ENCODE measurements at places on chromosomes 6 and 20. TPM values are rescaled to one million over a fixed set of nuclear protein-coding genes. Genes with fewer than 3 reads are reported as not detected.

TUBB1 gene
- total RNA-seq, result not detected

SLC17A9 gene
- total RNA-seq, result 19.0 TPM

LPA gene
- total RNA-seq, result 1.7 TPM

GRCh38 chr6:37477656-37478435 lies 21.8 kb downstream of the CCDC167 start:
- peak; percentile 19 for DNase-seq

DNA sequence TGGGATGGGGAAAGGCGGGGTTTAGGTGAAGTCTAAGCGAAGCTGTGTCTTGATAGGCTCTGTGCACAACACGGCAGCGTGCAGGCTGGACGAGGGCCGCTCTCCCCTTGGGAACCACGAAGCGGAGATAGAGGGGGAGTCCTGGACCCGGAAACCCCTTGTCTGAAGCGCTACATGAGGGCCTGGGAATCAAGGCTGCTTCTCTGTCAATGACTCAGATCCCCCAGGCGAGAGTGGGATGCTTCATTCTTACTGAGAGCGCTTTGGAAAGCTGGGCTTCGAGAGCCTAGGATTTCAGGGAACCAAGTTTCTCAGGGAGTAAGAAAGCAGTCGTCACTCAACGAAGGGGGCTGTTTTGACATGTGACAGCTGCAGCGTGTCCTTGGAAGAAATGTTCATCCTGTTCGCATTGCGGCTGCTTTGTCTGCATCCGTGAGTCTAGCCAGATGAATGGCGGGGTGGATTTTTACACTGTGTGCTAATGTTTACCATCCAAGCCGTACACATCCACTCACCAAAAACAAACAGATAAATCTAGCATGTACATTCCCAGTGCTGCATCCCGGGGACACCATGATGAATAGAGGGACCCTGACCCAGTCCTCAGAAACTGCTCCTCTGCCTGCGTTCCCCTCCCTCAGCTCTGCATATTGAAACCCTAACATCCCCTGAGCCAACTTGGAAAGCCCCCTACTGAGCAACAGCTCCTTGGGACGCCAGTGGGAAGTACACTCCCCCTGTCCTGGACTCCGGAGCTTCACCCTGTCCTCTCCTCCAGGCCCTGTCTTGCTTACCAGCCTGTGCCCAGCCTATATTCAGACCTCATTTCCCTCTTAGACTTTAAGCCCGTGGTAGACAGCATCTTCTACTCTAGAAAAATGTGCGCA lies 24.5 kb upstream of the RTF2 start:
- DNase-seq, result no peak

GRCh38 chr20:41393705-41394066 lies 27.1 kb upstream of the EMILIN3 start:
- DNase-seq, result no peak

- no peak for DNase-seq
Observed at GRCh38 chr6:15250187-15251168, 4.6 kb downstream of the JARID2 start.

DNA sequence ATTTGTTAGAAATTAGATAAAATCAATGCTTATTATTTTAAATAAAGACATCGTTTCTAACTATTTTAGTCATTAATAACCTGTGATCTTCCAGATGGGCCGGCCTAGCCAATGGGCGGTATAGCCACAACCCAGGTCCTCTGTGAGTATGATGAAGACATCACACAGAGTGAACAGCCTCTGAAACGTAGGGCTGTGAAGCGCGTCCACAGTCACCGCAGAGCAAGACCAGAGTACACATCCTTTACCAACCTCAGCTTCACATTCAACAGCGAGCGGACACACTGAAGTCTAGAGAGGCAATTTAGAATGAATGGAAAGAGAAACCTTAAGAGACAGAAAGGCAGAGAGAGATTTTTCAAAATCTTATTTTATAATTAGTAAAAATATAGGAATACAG lies 125.0 kb upstream of the RPS6KA2 start:
- peak; percentile 70 for DNase-seq

GRCh38 chr6:113630738-113631535 lies 226.2 kb upstream of the MARCKS start:
- no peak for DNase-seq

SSTR4 gene
- total RNA-seq, result not detected

GRCh38 chr20:49387581-49387939 lies 94.9 kb downstream of the KCNB1 start:
- no peak for DNase-seq

ZKSCAN4 gene
- 4.4 TPM for total RNA-seq

GRCh38 chr20:59891581-59891980 lies 41.9 kb downstream of the SYCP2 start:
- DNase-seq, result no peak

PRRT1 gene
- total RNA-seq, result 3.1 TPM

DNA sequence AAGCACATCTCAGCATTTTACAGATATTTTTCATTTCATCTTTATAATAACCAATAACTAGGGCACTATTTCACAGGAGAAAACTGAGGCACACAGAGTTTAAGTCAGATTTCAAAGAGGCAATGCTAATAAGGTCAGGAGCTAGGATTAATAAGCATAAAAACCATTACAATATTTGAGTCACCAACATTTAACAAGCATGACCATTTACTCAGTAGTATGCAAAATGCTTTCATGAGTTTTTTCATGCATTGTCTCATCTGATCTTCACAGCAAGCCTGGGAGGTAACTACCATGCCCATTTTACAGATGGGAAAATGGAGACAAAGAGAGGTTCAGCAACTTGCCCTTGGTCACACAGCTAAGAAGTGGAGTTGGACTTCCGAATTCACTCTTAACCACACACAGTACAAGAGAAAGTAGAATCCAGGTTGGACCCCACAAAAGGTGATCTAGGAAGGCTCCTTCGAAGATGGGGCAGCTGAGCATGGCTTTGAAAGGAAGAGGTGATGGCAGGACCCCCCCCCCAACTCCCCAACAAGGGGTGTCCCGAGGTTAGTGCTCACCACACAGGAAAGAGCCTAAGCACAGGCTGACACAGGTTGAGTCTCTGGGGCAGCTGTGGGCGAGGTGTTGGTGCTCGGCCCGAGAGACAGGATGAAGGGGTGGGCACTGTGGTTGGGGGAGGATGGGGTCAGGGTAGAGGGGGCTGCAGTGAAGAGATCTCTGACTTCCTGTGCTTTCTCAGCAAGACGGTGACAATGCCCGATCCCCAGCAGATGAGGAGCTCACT lies 108.8 kb downstream of the PREX1 start:
- DNase-seq, result peak; percentile 81

GRCh38 chr20:50281831-50282591 lies 91.4 kb downstream of the CEBPB start:
- no peak for DNase-seq

DNA sequence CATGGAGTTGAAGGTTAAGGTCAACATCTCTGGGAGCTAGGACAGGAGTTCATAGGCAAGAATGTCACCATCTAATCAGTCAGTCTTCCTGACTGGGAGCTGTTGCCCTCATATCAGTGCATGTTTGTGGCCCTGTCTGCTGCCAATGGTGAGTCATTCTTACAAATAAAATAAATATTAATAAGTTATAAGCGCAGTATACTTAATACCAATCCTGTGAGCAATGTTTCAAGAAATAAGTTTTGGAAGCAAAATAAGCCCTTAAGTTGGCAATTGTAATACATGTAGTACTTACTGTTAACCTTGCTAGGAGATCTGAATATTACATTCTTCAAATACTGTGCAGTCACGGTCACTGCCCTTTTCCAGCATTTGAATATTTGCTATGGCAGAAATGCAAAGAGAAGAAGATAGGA lies 20.2 kb upstream of the MDGA1 start:
- no peak for DNase-seq

- no peak for DNase-seq
Observed at GRCh38 chr6:27471365-27472115, 1.4 kb downstream of the ZNF184 start.

DNA sequence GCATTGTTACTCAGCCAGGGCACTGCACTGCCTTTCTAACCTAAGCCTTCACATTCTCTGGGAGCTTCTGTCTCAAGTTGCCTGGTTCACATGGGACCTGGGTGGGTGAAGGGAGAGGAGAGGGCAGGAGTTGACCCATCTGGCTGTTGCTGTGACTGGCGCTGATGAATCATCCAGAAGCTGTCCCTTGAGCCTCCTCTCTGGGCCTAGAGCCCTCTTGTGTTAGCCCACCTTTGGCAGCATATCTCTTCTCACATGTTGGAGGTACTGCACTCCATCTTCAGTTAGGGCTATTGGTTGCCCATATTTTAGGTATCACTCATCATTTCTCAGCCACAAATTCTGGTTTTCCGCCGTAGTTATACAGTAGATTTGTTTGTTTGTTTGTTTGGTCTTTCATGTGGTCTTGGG lies 19.8 kb downstream of the XRN2 start:
- DNase-seq, result no peak

NKAIN4 gene
- not detected for total RNA-seq

GHRH gene
- total RNA-seq, result not detected

DNA sequence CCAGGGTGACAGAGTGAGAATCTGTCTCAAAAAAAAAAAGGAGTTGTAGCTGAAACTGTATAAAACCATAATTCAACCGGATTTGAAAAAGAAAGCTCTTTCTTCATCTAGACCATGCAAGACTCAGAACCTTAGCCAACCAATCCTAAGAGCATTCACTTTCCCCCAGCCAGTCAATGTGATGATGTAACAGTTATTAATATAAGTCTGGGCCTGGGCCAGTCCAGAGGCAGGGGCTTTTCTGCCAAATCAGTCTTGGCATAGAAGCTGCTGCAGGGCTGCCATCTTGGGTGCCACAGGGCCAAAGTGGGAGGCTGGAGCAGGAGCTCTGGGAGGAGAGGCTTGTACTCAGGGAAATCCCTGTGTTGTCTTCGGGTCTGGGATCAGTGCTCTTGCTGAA lies 288.4 kb downstream of the CLIC5 start:
- no peak for DNase-seq

RPP21 gene
- total RNA-seq, result 78.4 TPM

GGTLC1 gene
- total RNA-seq, result not detected

NKX2-2 gene
- 3.9 TPM for total RNA-seq

DNA sequence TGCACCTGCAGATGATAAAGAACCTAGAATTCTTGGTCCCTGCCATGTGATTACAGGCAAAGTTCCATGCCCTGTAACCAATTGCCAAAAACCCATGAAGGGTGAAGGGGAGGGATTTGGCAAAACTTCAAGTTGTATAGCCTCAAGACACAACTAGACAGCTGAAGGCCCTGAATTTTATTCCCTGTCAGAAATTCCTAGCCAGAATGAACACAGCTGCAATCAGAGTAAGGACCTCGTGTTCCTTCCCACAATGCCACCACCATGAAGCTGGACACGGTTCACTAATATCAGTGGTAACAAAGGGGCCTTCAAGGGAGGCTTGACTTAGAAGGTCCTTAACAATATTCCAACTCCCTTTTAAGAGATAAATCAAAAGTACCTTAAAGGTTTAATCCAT lies 22.5 kb upstream of the IRAK1BP1 start:
- no peak for DNase-seq

- DNase-seq, result no peak
Observed at GRCh38 chr6:42131531-42131930, 10.9 kb downstream of the C6orf132 start.

POU3F2 gene
- total RNA-seq, result not detected

Data from Peyer's patch (tissue), 4 donors.